ENCODE measurements at places on chromosomes 1 and 21.

GRCh38 chr1:234610061-234610665, at the start of gene IRF2BP2:
IRF2BP2 (minus strand) TSS chr1:234610178; CDS start chr1:234609494, 684 bp downstream.
- DNase-seq: peak; percentile 54

DNA sequence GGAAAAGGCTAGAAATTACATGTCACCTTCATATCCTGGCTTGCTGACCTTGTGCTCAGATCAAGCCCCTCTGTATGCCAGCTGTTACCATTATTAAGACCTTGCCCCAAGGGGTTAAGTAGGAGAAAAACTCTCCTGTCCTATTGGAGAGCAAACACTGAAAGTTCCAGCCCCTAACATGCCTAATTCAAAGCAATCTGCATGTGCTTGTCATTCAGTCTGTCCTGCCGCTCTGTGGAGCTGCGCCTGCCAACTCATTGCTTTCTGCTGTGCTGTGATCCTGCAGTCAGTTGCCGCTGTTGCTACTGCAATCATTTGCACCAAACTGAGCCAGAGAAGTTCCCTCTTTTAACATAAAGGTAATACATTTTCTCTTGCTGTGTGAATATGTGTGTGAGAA, 113.4 kb downstream of the DISP1 start:
- DNase-seq: peak; percentile 88

GRCh38 chr21:19731251-19731650, 1267.0 kb upstream of the NCAM2 start:
- no peak for DNase-seq

DNA sequence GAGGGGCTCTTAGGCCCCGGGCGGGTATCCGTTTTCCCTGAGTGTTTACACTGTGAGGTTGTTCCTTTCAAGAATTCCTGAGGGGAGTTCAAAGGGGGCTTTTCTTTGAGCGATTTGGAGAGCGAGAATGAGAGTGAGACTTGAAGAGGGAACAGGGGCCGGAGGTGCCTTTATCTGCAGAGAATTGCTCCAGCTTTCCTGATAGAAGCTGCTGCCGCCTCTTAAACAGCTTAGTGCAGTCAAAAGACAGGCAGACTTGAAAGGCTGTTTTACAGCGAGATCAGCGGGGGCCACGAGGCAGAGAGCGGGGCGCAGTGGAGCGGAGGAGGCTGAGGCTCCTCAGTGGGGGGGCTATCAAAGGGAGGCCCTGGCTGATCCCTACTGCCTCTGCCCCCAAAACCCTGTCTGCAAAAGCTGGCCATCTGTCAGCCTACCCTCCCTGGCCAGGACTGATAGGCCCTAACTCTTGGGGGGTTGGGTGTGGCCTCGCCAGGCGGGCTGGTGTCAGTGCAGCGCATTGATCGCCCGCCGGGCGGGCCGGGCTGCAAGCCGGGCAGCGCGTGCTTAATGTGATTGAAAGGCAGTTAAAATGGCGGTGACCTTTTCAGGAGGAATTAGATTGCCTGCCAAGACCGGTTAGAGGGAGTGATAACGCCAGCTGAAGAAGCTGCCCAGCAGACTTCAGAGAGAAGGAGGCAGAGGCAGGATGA, 36.4 kb downstream of the TMEM53 start:
- no peak for DNase-seq

DNA sequence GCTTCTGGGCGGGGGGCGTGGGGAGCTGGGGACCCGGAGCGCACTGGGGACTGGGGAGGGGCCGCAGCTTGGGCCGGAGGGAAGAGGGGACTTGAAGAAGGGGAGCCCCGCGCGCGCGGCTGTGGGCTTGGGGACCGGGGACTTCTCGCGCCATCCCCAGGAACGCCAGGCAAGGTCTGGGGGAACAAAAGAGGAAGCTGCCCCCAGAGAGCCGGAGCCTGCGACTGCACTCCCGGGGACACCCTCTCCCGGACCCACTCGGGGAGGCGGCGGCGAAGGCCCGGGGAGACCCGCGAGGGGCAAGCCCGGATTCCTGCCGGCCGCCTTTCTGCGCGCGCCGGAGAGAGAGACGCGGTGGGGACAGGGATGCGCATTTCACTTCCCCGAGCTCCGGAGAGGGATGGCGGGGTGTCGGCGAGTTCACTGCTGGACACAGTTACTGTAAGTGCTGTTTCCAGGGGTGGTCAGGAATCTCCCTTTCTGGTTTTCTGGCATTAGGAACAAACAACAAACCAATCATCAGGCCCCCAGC, 732 bp downstream of the ABCG1 start:
- no peak for DNase-seq

DNA sequence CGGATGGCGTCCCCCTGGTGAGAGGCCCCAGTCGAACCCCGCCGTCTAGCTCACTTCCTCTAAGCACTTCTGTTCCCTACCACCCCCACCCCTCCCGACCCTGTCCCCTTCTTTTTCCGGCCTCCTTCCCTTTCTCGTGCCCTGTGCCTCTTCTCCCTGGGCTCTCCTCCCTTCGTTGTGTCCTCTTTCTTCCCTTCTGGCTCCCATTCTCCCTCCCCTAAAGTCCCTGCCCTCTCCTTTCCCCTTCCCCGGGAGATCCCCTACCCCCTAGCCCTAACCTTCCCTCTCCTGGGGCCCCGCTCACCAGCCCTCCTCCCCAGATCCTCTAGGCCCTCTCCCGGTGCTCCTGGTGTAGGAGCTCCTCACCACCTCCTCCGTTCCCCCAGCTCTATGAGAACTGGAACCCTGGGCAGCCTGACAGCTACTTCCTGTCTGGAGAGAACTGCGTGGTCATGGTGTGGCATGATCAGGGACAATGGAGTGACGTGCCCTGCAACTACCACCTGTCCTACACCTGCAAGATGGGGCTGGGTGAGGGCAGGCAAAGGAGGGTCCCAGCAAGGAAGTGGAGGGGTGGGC, 15.9 kb downstream of the BCAN start:
- DNase-seq: peak; percentile 62

DNA sequence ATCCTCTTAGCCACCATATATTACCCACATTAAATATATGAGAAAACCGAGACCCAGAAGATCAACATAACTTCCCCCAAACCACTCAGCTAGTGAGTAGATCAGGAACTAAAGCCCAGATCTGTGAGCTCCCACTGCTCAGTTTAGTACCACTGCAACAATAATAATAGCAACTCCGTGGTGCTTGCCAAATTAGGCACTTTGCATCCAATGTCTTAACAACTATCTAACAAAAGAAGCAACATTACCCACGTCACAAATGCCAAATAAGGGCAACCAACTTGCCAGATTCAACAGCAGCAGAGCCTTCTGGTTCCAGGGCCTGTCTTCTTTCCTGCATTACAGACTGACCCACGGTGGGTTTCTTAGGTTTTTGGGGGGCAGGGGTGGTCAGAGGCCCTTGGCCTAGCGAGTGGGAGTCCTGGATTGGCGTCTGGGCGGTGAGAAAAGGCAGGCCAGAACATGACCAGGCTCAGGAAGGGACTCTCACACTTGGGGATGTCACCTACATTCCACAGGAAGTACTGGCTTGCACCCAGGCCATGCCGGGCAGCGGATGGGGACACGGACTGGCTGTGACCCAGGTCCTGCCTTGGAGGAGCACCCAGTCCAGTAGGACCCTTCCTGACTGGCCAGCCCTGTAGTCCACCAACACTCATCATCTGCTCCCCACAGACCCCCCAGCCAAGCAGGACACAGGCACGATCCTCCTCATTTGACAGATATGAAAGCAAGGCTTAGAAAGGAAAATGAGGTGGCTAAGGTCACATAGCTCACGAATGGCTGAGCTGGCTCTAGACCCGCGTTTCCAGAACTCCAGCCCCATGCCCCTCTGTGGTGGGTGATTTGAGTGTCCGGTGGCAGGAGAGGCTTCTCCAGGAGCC, 4.6 kb downstream of the HCRTR1 start:
- no peak for DNase-seq

DNA sequence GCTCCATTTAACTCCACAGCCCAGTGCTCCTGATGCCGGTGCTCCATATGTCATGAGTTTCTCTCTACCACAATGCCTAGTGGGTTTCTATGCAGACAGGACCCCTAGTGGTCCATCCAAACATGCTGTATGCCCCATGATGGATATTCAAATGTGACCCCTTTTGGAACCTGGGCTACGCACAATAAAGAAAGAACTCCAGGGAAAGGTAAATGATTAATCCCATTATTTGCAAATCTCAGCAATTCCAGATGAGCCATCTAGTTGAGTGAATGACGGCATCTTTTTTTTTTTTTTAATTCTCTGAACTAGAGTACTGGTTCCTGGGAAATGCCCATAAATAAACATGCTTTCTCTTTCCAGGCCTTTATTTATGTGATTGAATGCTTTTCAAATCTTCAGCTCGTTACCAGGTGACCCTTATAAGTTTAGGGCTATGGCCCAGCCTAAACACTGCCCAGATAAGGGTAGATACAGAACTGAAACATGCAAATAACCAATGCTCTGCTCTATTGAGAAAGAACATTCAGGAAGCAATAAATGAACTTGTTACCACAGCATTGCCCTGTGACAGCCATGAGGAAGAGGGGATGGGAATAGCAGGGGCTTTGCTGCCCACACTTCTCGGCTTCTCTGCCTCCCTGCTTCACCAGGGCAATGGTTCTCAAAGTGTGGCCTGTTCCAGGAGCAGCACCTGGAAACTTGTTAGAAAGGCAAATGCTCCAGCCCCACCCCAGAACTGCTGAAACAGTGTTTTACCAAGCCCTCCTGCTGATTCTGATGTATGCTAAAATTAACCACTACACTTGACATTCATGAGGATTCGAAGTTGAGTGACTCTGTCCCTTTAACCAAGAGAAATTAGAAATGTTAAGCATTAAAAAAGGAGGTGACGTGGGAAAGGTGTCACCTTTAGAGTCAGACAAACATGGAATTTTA, 151.7 kb downstream of the SEC16B start:
- no peak for DNase-seq

- DNase-seq: no peak
Measured at GRCh38 chr1:27770293-27770830, 2.7 kb upstream of the STX12 start.

- no peak for DNase-seq
Measured at GRCh38 chr1:23278717-23279116, 61.4 kb upstream of the HTR1D start.

DNA sequence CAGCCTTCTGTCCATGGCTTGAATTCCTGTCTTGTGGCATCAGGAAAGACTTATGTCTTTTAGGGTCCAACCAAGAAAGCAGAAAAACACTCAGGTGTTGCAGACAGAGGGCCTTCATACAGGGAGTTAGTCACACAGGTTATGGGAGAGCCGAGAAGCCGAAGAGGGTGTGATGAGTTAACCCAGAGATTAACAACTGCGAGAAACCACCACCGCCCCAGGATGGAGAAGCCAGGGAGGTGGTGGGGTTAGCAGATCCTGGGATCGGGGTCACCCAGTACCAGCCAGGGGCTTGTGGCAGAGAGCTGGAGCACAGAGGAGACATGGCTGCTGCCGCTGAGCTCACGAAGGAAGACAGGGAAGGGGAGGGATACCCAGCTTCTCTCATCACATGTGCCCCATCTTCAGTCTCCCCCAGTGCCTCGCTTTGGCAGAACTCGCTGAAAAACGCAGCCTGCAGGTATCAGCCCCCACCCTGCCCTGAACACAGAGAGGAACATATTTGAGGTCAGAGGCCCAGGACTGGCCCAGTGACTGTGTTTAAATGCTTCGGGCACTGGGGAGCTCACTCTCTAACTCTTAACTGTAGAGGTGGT, 58.7 kb downstream of the RUNX3 start:
- DNase-seq: no peak

GRCh38 chr1:231724041-231724440, 97.5 kb downstream of the DISC1 start:
- no peak for DNase-seq

GRCh38 chr1:156163712-156164111, 10.3 kb downstream of the SEMA4A start:
- no peak for DNase-seq

DNA sequence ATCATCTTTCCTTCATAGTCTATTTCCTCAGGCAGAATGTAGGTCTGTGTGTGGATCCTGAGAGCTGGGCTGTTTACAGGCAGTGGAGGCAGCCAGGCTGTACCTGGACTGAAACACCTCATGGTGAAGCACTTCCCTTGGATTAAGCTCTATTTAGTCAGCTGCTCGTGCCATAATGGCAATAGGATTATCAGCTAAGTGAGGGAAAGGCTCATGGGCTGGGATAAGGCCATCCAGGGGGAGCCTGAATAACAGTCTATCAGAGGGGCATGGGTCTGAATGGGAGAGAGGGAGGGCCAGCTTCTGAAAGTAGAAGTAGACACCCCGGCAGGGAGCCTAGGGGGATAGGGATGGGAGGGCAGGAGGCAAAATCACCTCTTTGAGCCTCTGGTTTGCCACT, 8.3 kb downstream of the RNASEL start:
- no peak for DNase-seq

GRCh38 chr1:211900441-211900840, 69.9 kb upstream of the LPGAT1 start:
- no peak for DNase-seq

GRCh38 chr1:87053446-87053845, 139.0 kb downstream of the HS2ST1 start:
- no peak for DNase-seq

GRCh38 chr1:179743679-179744400, 749 bp downstream of the FAM163A start:
- DNase-seq: no peak

DNA sequence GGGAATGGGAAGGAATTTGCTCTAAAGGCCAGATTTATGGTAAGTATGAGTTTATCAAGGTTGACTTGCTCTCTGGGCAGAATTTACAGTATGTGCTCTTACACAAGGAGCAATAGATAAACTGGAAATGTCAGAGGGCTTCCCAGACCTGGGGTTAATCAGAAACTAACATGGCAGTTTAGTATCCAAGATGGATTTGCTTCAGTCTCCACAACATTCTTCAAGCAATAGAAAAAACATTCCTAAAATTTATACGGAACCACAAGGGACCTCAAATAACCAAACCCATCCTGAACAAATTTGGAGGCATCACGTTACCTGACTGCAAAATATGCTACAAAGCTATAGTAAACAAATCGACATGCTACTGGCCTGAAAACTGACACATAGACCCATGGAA, 606.7 kb upstream of the CHRM3 start:
- DNase-seq: no peak

- DNase-seq: no peak
Measured at GRCh38 chr1:6953216-6953615, 168.0 kb downstream of the CAMTA1 start.

- DNase-seq: no peak
Measured at GRCh38 chr1:12601700-12602658, 16.0 kb downstream of the DHRS3 start.

GRCh38 chr21:38312822-38313221, 56.0 kb downstream of the KCNJ15 start:
- DNase-seq: no peak

- peak; percentile 37 for DNase-seq
Measured at GRCh38 chr1:30760596-30761324, 3.2 kb upstream of the LAPTM5 start.

Data from SHP77 treated with DMSO at 0.1 percent for 48 hours (cell line).